Panc1 (cell line): ENCODE measurements at places on chromosomes 3 and 15.

- DNase-seq, result peak; percentile 69
Observed at GRCh38 chr3:157081626-157082210, 78.2 kb downstream of the CCNL1 start.

GRCh38 chr3:54681706-54682105 lies 246.2 kb downstream of the LRTM1 start:
- no peak for DNase-seq

GRCh38 chr15:95106801-95107200 lies 875.4 kb downstream of the MCTP2 start:
- DNase-seq, result no peak

GRCh38 chr15:78007964-78008886 lies 69.3 kb downstream of the TBC1D2B start:
- no peak for DNase-seq

- no peak for DNase-seq
Observed at GRCh38 chr3:17874636-17875035, 132.2 kb upstream of the TBC1D5 start.

DNA sequence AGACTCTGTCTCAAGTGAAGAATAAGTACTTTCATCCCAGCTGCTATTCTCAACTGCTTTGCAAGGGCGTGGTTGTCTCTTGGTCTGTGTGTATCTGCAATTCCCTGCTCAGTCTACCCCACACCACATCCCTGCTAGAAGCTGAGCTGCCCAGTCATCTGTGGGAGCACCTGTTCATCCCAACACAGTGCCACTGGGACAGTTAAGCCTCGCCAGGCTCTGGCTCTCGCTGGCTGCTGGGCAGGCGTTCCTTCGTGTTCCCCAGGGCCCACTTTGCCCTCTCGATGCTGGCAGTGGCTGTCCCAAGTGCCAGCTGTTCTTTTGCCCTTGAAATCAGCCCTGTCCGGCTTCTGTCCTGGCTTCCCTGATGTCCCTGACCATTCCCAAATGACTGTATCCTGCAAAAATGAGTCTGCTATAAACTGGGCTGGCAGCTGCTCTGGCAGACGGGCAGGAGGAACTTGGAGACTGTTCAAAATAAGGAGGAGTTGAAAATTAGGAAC lies 91.6 kb upstream of the KLHL25 start:
- DNase-seq, result no peak

DNA sequence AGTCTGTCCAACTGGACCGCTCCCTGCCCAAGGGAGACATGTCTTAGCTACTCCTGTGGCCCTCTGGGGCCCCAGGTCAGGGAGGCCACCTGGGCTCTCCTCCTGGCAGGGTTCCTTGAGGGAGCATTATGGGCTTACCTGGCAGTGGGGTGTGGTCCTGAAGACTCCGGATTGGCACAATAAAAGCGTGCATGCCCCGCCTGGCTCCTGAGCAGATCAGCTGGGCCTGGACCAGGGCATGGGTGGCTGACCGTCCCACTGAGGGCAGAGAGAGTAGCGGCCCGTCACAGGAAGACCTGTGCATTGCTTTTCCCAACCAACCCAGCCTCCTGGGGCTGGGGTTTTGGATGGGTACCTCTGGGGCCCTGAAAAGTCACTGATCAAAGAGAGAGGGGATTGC lies 5.4 kb downstream of the ACOX2 start:
- DNase-seq, result no peak

DNA sequence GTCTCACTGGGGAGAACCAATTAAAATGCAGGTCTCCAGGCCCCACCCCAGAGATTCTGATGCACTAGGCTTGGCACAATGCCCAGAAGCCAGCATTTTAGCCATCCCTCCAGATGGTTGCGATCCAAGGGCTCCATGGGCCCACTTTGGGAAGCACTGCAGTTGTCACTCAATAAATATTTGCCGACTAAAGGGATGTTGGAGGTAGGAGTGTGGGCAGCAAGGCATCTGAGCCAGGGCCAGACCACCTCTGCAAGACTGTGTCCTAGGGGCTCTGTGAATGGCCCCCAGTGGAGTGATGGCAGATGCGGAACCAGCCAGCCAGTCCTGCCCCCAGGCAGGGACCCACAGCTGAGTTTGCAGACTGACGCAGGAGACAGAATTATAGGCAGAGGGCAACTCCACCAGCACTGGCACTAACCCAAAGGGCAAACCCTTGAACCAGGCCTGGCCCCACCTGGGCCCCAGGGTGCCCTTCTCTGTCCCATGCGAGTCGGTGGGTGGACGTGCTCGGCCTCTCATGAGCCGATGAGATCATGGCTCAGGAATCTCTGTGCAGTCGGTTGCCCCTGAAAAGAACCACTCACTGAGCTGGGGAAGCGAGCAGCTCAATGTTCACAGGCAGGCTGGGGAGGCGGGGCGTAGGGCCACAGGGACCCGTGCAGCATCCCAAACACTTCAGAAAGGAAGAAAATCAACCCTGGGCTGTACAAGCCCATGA lies 49.7 kb downstream of the SEMA5B start:
- DNase-seq, result no peak

DNA sequence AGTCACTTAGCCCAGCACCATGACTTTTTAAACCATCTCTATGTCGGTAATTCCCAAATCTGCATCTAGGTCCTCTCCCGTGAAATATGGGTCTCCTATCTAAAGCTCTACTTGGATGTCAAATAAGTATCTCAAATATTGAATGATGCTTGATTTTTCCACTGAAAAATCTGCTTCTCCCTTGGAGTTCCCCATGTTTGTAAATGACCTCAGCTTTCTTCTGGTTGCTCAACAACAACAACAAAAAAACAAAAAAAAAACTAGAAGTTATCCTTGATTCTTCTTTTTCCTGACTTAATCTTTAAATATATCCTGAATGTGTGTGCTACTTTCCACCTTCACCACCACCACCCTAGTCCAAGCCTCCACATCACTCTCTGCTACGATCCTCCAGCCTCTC lies 307.5 kb upstream of the UBE2E2 start:
- DNase-seq, result no peak

DNA sequence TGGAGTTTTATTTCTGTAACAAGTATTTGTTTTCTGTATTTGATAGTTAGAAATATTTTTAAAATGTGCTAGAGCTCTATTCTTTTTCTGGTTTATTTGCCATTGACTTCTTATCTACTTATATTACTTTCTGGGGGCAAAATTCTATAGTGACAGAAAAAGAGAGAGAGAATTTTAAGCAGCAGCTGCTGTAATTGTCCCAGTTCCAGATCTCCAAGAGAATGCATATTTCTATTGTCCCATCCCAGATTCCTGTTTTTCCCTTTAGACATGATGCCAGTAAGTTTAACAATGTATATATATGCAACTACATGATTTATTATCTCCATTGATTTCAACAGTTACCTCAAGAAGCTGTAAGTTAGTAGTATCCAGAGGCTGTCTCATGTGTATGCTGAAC lies 541.7 kb upstream of the ZNF385D start:
- no peak for DNase-seq

DNA sequence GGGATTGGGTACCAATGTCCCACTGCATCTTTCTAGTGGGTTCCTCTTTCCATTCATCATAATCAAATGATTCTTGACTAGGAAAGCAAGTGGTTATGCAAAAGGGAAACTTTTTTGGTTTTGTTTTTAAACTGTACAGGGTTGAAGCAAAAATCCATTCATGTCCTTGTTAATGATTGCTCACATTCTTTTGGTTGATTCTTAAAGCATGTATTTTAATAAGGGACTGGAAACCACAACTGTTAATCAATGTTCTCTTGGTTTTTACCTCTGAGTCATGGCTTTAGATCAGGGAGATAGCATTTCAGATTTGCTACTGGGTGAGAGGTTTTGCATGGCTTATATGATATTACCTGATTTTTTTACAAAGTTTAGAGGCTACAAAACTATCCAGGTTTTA lies 371.7 kb upstream of the RGMA start:
- no peak for DNase-seq

DNA sequence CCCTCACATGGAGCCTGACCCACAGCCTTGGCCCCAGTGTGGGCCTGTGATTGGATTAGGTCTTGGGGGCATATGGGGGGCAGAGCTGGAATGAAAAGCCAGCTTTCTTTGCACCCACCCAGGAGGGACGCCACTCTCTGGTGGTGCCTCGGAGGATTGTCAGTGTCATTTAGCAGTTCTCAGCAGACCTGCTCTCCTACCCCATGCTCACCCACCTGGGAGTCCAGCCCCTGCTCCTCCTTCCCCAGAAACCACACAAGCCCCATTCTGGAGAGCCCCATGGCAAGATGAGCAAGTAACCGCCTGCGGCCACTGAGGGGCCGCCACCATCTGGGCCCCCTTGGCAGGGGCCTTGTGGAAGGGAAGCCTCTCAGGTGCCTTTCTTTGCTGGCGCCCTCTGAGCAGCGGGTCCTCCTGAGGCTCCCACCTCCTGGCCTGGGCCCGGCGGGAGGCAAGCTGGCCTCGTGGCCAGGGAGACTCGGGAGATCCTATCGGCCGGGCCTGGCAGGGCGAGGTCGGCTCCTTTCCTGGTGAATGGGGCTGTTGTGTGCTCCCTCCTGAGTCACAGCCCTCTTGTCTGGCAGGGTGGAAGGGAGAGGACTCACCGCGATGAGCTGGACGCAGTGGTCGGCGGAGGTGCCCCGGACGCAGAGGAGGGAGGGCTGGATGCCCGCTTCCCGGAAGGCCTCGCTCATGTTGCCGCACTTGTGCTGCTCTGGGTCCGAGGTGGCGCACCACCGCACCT lies 2.3 kb downstream of the MELTF start:
- no peak for DNase-seq

- DNase-seq, result no peak
Observed at GRCh38 chr3:130699765-130700164, 46.9 kb downstream of the PIK3R4 start.

DNA sequence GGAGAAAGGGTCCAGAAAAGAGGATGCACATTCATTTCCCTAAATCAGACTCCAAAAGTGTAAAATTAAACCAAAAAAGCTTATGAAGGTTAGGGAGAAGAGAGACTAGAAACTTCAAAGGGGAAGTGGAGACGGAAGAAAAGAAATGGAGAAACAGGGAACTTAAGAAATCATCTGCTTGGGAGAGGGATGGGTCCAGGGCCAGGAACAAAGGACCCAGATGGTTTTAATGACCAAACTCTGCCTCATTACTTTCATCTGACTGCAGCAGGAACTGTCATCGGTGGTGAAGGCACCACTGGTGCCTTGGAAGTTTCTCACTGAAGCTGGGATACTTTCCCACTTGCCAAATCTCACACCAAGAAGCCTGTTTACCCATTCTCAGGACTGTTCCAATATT lies 70.5 kb upstream of the SLC4A7 start:
- no peak for DNase-seq

- DNase-seq, result no peak
Observed at GRCh38 chr15:73926219-73927002, at the start of gene LOXL1. TSS of gene LOXL1 (plus strand) at chr15:73926462. CDS start at chr15:73926784, 322 bp downstream.

- no peak for DNase-seq
Observed at GRCh38 chr15:69609176-69609575, 156.6 kb downstream of the RPLP1 start.

- no peak for DNase-seq
Observed at GRCh38 chr3:28726840-28727239, 378.2 kb upstream of the AZI2 start.

DNA sequence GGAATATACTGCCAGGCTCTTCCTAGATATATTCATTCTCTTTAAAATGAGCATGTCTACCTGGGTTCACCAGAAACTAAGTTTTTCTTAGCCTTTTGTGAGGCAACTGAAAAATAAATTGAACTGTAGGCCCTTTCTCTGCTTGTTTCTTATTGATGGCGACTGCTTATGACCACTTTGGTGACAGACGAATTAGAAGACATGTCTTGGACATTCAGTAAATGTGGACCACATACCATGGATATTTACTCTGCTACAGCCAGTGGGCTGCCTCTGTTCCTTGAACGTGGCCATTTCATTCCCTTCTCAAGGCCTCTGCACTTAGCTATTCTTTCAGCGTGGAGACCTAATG lies 603 bp upstream of the SELENOK start:
- DNase-seq, result no peak

GRCh38 chr3:194380326-194380725 lies 10.8 kb upstream of the LRRC15 start:
- DNase-seq, result no peak

DNA sequence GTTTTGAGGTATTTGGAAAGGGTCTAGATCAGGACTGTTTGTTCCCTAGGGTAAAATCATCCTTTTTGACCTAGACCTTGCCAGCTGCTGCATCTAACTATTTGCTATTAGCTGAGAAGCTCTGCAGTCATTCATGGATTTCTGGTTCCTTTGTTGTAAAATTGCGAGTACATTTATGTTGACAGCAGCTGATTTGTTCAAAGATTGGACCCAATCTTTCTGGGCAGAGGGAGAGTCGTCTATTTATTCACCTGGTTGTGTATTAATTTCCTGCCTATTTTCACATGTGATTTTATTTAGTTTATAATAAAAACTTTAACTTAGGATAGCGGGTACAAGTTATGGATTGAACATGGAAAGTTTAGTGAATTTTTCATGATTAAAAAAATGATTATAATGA lies 236.3 kb downstream of the CNTN4 start:
- DNase-seq, result no peak

GRCh38 chr3:69080233-69080920 lies at the start of gene UBA3:
TSS of gene UBA3 (minus strand) at chr3:69080365. CDS start at chr3:69080353, 12 bp downstream.
- no peak for DNase-seq

GRCh38 chr3:42184651-42185443 lies 81.1 kb downstream of the CCK start:
- no peak for DNase-seq

DNA sequence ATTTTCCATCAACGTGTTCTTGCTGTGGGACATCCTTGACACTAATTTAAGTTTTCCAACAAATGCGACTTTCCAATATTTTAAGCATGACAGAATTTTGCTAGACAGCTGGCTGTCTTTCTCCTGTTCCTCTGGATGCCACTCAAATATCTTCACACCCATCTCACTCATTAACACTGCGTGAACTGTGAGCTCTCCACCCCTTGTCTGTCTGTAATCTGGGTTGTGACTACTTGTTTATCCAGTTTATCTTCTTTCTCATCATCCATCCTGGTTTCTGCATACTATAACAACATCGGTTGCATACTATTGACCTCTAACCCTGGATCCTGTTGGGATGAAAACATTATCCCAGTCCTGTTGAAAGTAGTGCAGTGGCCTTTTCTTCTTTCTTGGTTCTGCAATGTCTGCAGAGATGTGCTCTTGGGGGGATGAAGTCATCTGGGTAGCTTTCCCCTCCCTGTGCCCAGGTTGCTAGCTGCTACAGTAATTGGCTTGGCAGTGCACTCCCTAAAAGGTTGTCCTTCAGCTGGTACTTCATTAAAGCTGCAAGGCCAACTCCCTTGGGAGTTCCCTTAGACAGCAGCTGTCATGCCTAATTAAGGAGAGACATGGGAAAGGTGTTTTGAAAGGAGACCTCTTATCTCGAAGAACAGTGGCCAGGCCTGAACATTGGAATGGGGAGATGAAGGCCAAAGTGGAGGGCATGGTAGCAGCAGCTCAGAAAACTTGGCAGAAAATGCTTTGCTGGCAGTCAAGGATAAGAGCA lies 24.7 kb downstream of the KAT2B start:
- no peak for DNase-seq

GRCh38 chr3:66405701-66406091 lies 95.1 kb downstream of the LRIG1 start:
- DNase-seq, result no peak

GRCh38 chr15:32855942-32856341 lies 138.1 kb downstream of the GREM1 start:
- DNase-seq, result no peak

GRCh38 chr3:168883145-168883544 lies 780.4 kb downstream of the MECOM start:
- DNase-seq, result no peak
